ENCODE measurements at places on chromosomes 2 and 18. TPM values are rescaled to one million over a fixed set of nuclear protein-coding genes. Genes with fewer than 3 reads are reported as not detected.

The RESP18 gene
- total RNA-seq = not detected

The CAPN14 gene
- 0.96 TPM for total RNA-seq

The MTLN gene
- total RNA-seq = 108 TPM

The TCF7L1 gene
- total RNA-seq = 0.39 TPM

The NDUFB3 gene
- 212 TPM for total RNA-seq

The MZT2B gene
- 258 TPM for total RNA-seq

The ADCYAP1 gene
- total RNA-seq = 0.10 TPM

The RNF25 gene
- total RNA-seq = 37.5 TPM

The USP37 gene
- total RNA-seq = 12.3 TPM

The RAB6C gene
- not detected for total RNA-seq

The STRADB gene
- total RNA-seq = 61.0 TPM

The DPP10 gene
- not detected for total RNA-seq

The POTEI gene
- not detected for total RNA-seq
